ENCODE measurements at places on chromosomes 3 and 15.

GRCh38 chr3:154364849-154365248 is 40.6 kb upstream of the DHX36 start:
- no peak for DNase-seq

DNA sequence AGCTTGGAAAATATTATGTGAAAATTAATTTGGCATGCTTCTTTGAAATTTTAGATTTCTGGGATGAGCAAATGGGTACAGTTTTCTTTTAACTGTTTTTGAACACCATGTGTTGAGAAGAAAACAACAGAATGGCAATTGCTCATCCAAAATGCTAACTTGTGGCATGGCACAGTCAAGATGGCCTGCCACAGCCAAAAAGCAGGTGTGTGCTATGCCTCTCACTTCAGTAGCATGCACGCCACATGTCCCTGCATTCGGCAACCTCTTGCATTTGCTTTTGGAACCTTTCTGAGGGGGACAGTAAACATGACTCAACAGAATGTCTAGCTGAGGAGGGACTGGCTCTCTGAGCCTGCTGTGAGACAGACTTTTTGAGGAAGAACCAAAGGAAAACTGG is 138.5 kb downstream of the TIGIT start:
- DNase-seq = no peak

GRCh38 chr3:73786321-73786807 is 161.6 kb upstream of the PDZRN3 start:
- no peak for DNase-seq

GRCh38 chr15:58484791-58485600 is 53.2 kb downstream of the LIPC start:
- no peak for DNase-seq

GRCh38 chr3:170021083-170021482 is 16.7 kb upstream of the GPR160 start:
- DNase-seq = no peak

DNA sequence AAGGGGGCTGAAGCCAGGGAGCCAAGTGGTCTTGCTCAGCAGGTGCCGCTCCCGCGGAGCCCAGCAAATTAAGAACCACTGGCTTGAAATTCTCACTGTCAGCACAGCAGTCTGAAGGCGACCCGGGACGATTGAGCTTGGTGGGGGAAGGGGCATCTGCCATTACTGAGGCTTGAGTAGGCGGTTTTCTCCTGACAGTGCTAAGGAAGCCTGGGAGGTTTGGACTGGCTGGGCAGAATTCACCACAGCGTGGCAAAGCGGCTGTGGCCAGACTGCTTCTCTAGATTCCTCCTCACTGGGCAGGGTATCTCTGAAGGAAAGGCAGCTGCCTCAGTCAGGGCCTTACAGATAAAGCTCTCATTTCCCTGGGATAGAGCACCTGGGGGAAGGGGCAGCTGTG is 57.0 kb upstream of the GPR149 start:
- no peak for DNase-seq

DNA sequence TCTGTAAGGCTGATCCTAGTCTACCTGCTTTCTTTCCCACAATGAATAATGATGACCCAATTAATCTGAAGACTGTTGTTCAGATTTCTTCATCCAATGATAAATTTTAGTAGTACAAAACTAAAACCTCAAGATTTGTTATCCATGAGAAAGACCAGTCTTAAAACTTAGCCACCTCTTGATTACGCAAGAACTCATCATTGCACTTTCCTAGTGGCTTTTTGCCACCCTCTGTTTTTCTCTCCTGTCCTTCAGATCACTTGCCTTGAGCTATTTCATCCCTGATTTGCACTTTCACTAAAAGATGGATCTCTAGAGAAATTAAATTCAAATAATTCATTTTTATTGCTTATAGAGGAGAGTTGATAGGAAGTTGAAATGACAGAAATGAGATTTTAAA is 142.7 kb upstream of the RBMS3 start:
- no peak for DNase-seq

DNA sequence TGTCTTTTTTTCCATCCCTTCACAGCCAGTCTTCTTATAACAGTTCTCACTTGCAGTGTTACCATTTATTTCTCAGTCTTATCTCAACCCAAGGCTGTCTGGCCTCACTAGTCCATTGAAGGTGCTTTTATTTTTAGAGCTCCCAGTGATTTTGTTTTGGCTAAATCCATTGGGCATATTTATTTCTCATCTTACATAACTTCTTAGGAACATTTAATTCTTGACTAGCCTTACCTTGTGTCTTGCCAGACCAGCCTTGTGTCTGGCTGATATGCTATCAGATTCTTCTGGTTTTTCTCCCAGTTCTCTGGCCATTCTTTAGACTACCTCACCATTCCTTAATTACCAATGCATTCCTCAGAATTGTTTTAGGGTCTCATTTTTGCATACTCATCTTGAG is 42.3 kb upstream of the TUSC7 start:
- DNase-seq = no peak

DNA sequence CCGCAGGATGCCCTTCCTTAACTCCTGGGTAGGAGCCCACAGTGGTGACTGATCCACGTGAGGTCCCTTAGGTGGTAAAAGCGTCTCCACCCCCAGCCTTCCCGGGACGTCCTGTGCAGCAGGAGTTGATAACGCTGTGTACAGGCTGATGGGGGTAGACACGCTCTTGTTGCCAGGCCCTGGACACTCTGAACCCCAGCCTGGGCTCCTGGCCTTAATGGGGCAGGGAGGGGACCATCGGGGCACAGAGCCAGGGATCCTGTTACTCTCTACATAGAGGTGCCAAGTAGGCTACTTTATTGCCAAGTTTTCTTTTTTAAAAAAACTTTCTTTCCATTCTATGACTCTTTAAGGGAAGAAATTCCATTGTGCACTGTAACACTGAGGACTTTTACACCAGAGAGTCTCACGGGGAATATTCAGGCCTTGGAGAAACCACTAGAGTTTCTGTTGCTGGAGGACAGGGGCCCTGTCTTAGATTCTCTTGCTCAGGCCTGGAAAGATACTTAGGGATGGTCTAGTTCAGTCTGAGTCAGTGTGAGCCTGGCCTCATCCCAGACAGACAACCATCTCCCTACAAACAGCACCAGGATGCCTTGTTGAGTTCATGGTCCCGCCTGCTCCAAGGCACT is 104.3 kb upstream of the RNU6-1 start:
- DNase-seq = no peak

- no peak for DNase-seq
These were observed 34.4 kb upstream of the MYO5C start for GRCh38 chr15:52329987-52330386.

DNA sequence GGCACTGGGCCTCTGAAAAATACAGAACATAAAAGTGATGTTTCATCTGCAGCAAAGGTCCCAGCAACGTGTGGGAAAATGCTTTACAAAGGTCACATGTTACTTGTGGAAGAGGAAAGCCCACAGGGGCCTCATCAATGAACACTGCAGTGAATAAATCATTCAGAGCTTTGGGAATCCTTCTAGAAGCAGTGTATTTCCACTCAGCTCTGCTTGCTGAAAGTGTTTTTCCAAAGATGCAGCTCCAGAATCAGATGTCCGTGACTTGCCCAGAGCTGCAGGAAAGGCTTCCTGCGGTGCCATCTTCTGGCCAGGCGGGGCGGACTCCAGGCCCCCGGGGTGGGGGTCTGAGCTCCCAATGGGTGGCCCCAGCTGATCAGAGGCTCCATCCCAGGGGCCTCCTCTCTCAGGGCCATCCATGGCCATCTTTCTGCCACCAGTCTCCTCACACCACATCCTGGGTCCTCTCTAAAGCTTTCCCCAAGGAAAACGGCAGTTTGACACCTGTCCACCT is 81.5 kb downstream of the C3orf70 start:
- no peak for DNase-seq

DNA sequence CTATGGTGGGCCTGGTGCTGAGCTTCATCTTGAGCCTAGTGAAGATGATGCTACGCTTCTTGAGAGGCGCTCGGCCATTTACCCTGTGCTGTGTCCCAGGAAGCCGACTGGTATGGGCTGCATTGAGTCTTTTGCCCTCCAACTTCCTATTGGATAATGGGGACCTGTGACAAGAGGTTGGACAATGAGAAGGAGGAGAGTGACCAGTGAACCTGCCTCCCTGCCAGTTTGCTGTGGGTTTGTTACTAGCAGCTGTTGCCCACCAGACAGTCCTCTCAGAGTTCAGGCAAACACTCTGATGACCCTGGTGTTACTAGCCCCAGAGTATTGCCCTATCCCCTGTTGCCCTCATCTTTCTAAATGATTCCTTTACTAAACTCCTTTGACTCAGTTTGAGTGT is 99.6 kb upstream of the PFN2 start:
- DNase-seq = no peak

GRCh38 chr3:87359826-87360225 is 83.4 kb upstream of the POU1F1 start:
- DNase-seq = no peak

GRCh38 chr15:38398134-38398533 is 55.8 kb upstream of the FAM98B start:
- DNase-seq = no peak

GRCh38 chr3:45409921-45410320 is 21.5 kb downstream of the LARS2 start:
- no peak for DNase-seq

DNA sequence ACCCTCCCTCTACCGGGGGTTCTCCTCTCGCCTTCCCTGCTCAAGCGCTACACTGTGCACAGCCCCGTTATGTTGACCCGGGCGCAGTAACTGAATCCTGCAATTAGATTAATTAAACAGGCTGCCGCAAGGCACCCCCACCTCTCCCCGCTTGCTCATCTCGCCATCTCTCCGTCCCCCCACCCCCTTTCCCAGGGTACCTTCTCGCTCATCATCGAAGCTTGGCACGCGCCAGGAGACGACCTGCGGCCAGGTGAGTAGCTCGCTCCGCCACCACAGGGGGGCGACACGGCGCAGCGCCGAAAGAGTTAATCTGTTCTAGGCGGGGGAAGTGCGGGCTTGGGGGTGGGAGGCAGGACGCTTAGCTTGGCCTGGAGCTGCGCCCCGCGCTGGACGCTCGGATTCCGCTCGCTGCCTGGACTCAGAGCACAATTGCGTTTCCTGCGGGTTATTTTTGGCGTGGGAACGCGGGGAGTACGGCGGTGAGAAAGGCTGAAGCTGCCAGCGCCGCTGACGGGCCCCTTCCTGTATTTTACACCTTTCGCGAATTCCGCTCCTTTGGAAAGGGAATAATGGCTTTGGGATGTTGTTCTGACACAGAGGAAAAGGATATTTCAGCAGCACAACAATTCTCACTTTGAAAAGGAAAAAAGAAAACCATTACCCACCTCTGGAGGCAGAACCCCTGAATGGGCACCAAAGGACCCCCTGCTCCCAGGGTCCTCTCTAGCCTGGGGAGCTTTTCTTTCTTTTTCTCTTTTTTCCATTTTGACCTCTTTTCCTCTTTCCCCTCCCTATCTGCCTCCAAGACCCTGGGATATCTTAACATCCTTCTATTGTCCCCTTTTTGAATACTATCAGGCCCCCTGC is 1.5 kb downstream of the DLL4 start:
- no peak for DNase-seq

- no peak for DNase-seq
These were observed 9.1 kb upstream of the SNRPN start for GRCh38 chr15:24945711-24946110.

GRCh38 chr3:152083135-152083534 is 185.6 kb upstream of the MBNL1 start:
- DNase-seq = no peak

GRCh38 chr3:61699622-61700021 is 138.3 kb downstream of the PTPRG start:
- DNase-seq = no peak
